ENCODE measurements at places on chromosomes 4 and X. TPM values are rescaled to one million over a fixed set of nuclear protein-coding genes. Genes with fewer than 3 reads are reported as not detected.
A peak's percentile ranks its signal among the peaks of the same experiment; 100 is the strongest.

MSX1 gene
- total RNA-seq: not detected

SPANXN3 gene
- total RNA-seq: not detected

DNA sequence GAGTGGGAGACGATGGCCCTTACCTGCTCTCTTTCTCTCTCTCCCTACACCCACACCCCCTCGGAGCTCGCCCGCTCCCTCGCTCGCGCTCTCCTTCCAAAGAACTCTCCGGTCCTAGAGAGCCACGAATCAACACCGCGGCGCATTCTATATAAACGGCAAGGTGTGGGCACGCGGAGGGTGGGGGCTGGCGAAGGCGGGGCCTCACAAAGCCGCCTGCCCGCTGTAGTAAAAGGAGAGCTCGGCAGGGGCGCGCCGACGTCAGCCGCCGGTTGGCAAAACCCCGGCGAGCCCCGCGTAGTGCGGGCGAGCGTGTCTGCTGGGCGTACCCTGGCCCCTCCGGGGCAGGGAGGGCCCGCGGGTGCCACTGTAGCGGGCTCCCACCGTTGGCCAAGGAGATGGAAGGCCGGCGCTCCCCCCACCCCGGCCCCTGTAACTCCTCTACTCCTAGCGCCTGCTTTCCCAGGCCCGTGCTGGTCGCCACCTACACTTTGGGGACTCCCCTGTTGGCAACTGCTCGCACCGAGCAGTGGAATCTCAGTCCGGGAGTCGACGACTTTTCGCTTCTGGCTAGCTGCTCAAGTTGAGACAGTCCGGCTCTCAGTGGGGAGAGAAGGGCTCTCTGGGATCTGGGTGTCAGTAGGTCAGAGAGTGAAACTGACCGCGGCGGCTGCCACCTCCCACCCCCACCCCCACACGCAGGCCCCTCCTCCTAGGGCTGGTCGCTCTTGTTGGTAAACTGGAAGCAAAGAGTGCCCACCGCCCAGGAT, 325.5 kb upstream of the F9 start:
- no peaks in the 10 kb centered on the region for H3K36me3 ChIP-seq
- peak overlapping the region; percentile 22 for H3K4me3 ChIP-seq

- H3K4me1 ChIP-seq: no peaks in the 10 kb centered on the region
- DNase-seq: no peak
- H3K36me3 ChIP-seq: peaks cover 75% of the 10 kb centered on the region
- H3K27me3 ChIP-seq: no peaks in the 10 kb centered on the region
- no peak overlapping the region for H3K27ac ChIP-seq
Observed at GRCh38 chr4:3174371-3175338, 74.3 kb upstream of the MSANTD1 start.

GRCh38 chr4:151473521-151474097, 64.6 kb downstream of the FHIP1A start:
- DNase-seq: no peak
- H3K27me3 ChIP-seq: no peaks in the 10 kb centered on the region
